ENCODE measurements at places on chromosomes 5 and 9.

- no peak for DNase-seq
These were observed 49.1 kb upstream of the EXOC3 start for GRCh38 chr5:393846-394275.

DNA sequence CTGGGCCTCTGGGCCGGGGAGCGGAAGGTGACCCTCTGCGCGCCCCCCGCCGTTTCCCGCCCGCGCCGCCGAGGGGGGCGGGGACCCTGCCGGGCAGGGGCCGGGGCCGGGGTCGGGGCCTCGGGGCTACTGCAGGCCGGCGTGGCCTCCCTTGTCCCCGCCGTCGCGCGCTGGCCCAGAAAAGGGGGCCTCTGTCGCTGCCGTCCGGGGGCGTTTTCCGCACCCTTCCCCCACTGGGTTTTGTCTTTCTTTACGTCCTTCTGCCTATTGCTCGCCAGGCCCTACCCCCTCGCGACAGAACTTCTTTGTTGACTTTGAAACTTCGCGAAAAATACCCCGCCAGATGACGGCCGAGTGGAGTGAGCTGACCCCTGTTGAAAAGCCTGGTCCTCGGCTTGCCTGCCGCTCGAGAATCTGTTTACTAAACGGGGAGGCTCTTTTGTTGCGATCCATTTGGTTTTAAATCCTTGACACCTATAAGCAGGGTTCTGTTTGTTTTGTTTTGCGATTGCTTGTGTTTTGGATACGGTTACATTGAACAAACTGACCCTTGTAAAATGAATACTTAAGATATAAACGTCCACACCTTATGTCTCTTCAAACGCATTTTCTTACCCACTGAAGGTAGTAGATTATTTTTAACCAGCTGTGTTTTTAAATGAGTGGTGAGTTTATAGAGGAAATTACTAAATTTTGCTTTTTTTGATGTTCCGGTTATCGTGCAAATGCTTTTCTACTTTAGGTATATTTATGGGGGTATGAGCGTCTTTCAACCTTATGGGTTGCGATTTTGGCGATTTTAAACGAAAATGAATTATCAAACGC, 765 bp downstream of the MARCHF6 start:
- DNase-seq, result peak; percentile 37

GRCh38 chr5:52665559-52665958, 122.2 kb upstream of the ITGA1 start:
- no peak for DNase-seq

DNA sequence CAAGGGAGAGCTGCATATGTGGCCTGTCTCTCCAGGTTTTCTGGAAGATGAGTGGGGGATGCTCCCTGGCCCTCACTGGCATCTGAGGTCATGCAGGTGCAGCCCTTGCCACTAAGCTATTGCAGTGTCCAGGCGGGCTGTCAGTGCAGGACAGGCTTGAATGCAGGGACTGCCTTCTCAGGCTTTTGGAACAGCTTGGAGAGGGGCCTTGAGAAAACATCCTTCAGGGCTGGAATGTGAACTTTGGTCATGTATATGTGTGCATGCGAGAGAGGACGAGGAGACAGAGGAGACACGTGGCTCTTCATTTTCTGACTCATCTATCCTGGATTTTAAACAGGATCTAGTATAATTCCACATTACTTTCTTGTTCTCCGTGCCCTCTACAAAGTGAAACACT, 90.3 kb downstream of the MACROH2A1 start:
- DNase-seq, result no peak

DNA sequence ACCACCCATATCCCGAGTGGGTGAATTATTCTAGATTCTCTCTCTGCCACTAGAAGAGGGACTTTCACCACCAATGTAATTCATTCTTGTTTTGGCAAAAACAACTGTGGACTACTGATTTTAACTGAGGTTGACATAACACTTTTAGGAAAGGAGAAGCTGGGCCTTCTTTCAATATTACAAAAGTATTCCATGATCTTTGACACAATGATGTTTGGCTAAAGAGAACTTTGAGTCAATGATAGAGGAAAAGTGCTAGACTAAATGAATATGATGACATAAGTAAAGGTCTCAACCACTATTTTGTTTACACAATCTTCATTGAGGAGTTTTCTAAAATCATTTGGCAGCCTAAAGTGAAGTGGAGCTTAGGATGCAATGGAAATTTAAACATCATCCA, 336.9 kb upstream of the PDE4D start:
- no peak for DNase-seq

DNA sequence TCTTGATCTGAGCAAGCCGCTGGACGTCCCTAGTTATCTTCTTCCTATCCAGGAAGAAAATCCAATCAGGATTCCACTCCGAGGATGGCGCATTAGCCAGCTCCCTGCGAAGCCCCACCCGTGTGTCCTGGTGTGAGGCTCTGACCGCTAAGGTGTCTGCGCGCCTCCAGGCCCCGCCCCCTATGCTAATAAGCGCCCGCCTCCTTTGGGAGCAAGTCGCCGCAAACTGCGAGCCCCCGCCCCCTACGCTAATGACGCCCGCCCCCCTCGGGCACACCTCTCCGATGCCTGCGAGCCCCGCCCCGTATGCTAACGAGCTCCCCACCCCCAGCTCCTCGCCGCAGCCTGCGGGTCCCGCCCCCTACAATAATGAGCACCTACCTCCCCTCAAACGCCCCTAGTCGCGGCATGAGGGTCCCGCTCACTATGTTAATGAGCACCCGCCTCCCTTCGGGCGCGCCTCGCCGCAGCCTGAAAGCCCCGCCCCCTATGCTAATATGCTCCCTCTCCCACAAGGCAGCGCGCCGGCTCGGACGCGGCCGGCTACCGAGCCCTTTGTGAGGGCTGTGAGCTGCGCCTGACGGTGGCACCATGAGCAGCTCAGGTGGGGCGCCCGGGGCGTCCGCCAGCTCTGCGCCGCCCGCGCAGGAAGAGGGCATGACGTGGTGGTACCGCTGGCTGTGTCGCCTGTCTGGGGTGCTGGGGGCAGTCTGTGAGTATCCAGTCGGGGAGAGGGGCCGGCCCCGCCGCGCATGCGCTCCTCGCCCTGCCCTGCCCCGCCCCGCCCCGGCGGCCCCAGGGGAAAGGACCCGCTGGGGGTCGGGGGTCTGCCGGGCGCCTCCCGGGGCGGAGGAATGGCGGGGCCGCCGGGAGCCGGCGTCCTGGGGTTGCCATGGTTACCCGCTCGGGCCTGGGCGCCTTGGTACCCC, at the start of gene CACFD1:
Gene CACFD1 (plus strand): TSS at position 503 of the 929 bp plus-strand sequence. CDS start 89 bp downstream, at position 592.
- peak; percentile 92 for DNase-seq

Data from activated CD4-positive, alpha-beta T cell treated with anti-CD3 and anti-CD28 coated beads for 4 hours (primary cell).